D721Med (cell line): ENCODE measurements at places on chromosomes 12 and 14.

GRCh38 chr12:96219700-96220206, 25.6 kb downstream of the ELK3 start:
- DNase-seq: peak; percentile 96

DNA sequence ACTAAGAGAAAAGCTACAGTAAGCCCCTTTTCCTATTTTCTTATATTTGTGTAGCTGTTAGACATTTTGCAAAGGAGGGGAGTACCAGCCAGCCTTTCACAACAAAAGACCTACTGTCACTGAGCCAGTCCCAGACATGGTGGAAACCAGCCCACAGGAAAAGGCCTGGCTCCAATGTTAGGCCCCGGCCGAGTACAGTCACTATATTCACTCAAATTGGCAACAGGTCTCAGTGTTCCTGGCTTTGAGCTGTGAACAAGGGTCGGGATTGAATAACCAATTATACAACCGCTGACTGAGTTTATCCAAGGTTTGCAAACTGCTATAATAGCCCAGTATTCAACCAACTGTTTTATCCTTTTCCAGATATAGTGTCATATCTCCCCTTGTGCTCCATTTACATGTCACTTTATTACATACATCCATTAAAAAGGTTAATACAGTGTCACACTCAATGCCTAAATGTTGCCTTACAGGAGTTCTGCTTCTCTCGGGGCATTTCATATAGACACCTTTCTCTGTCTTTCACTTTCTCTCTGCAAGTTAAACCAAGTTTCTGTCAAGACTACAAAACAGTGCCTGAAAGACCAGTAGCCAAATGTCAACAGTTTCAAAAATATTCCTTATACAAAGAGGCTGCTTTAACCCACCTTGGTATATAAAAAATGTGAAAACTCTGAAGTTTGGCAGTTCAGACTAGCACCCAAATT, 178.1 kb downstream of the SOX5 start:
- DNase-seq: no peak

DNA sequence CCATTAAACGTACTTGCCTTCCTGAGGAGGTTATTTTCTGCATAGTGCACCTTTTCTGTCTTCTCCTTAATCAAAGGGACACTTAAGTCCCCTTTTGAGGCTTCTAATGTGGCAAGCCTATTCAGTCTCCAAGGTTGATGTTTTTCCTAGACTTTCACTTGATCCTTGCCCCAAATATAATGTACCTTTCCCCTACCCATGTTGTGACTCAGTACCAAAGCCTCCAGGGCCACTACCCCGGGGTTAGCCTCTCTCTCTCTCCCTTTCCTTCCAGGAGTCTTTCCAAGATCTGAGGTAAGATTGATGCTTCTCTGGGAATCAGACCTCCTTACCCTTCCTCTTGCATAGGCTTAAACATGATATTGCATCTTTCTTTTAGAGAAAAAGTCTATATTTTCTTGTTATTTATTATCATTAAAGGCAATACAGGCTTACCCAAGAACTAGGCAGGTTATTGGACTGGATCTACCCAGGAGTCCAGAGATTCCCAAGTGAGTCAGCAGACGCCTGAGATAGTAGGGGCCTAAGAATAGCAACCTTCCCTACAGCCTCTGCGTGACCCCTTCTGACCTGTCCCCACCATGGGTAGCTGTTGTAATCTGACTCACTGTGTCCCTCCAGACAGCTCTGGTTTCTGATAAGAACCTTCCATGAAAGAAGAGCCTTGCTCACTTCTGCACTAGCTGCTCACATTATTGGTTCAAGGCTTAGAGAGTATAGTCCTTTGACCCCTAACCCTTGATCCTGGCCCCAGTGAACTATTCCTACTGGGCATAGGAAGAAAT, 172.9 kb downstream of the ZFP36L1 start:
- DNase-seq: no peak

- no peak for DNase-seq
Measured at GRCh38 chr12:120825337-120825736, 78.8 kb downstream of the SPPL3 start.

DNA sequence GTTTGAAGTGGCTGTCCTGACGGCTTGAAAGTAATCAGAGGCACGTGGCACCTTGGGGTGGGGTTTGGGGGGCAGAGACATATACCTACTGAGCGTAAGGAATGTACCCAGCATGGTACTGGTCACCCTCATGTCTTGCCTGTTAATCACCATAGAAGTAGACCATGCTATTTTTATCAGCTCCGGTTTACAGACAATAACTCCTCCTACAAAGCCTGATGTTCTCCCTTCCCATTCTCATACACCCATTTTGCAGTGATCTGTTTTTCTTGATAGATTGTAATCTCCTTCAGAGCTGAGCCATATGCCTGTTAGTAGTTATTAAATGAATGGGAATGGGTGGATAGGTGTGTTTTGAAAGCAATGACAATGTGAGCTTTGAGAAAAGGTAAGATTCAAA, 10.5 kb downstream of the EVL start:
- no peak for DNase-seq
